ENCODE measurements at places on chromosomes 16 and 17.

GRCh38 chr17:5921512-5922282 is 148.5 kb upstream of the WSCD1 start:
- no peak for DNase-seq

DNA sequence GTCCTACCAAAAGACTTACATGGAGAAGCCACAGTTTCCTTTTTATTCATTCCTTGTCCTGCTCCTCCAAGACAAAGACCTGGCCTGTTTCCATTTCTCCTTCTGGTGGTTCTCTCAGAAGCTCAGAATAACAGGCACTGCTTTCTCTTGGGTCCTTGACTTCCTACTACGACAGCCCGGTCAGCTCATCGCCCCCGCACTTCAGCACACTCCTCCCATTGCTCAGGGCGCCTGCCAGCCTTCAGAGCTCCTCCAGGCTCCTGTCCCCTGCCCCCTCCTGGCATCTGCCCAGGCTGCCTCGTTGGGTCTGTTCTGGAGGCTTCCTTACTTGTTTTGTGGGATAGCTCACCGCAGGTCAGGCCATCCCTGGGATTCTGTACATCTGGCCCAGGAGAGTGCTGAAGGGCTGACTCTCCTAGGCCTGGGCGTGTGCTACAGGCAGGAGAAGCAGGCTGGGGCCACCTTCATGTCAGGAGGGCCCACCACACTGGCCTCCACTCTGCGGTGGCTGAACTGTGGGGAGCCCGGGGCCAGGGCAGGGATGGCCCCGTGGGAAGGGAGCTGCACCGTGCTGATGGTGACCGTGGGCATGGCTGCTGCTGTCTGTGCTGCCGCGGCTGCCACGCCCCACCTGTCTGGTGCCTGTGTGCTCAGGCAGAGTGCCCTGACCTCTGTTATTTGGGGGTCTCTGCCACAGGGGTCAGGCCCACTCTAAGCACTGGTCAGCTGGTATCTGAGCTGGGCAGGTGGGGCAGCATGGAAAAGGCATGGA is 17.7 kb downstream of the TCF25 start:
- no peak for DNase-seq

DNA sequence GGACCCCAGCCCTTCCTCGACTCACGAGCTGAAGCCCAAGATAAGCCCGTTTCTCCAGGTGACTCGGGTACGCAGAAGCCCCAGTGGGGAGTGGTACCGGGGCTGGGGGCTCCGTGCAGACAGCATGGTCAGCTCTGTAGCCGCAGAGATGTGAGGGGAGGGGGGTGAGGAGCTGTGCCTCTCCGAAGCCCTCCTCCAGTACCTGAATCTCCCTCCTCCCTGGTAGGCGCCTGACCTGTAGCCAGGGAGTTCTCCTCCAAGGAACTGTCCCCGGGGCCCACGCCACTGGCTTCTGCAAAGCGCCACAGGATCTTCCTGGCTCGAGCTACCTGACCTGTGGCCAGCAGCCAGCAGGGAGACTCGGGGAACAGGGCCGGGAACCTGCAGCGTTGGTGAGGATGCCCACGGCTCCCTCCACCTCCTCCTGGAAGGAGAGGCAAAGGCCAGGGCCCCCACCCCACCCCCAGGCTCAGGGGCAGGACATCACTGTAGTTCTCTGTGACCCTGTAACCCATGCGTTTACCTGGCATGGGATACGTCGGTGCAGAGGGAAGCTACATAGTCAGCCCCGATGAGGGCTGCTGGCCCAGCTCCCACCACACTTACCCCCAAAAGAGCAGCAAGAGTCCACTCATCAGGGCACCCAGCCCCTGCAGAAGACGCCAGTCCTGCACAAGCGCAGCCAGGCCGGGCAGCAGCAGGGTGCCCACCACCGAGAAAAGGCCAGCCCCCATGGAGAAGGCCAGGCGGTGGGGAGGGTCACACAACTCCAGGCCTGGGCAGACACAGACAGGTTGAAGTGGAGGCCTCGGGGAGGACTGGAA is 1.7 kb downstream of the SLC22A31 start:
- DNase-seq: no peak

DNA sequence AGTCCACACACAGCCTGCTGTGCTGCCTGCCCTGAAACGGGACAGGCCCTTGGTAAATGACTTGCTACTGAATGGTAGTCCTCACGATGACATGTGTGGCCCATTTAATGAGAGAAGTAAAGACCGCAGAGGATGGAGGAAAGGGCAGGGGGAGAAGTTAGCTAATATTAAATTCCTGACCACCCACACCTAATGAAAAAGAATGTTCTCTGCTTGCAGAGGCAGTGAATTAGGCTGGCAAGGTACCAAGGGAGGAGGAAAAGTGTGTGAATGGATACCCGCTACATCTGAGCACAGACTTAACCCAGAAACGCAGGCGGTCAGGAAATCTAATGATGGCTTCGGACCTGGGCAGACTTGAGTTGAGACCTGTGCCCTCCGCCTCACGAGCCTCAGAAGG is 141.2 kb downstream of the PRKCA start:
- DNase-seq: no peak

DNA sequence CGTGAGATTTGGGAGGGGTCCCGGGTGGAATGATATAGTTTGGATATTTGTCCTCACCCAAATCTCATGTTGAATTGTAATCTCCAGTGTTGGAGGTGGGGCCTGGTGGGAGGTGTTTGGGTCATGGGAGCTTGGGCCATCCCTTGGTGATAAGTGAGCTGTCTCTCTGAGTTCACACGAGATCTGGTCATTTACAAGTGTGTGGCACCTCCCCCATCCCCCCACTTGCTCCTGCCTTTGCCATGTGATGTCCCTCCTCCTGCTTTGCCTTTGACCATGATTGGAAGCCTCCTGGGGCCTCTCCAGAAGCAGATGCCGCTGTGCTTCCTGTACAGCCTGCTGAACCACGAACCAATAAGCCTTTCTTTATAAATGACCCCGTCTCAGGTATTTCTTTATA is 21.3 kb upstream of the BAIAP2 start:
- DNase-seq: no peak

DNA sequence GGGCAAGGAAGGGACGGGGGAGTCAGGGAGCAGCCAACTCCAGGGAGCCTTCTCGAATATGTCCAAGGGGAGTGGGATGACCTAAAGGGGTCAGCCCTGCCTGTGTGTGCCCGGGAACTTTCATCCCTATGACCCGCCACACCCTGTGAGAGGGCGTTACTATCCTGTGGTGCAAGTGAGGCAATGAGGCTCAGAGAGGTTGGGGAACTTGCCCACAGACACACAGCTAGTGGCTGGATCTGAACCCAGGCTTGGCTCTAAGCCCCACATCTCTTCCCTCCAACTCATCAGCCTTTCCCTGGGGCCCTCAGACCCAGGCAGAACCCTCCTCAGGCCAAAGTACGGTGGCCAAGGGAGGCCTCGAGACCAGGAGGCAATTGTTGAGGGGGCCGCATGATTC is 23.2 kb downstream of the JUP start:
- no peak for DNase-seq

DNA sequence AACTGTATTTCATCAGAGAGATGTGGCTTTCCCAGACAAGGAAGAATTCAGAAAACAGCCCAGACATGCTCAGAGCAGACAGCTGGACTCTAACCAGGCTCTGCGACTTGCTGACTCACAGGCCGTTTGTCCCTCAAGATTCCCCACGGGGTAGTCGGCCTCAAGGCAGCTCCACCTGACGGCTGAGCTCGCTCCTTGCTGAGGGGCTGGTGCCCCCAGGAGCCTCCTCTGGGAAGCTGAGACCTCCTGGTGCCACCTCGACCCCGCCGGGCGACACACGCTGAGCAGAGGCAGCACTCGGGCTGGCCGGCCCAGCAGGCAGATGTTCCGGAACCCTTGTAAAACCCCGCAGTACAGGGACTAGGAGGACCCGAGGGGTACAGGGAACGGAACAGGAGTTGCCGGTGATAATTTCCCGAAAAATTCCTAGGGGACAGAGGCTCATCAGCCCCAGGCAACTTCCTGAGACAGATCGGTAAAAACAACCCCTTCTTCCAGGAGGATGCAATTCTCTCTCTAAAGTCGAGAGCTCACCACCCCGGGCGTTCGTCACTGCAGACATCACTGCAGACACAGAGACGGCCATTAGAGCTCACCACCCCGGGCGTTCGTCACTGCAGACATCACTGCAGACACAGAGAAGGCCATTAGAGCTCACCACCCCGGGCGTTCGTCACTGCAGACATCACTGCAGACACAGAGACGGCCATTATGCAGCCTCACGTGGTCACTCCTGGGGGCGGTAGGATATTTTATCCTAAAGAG is 19.9 kb downstream of the RPH3AL start:
- no peak for DNase-seq
